ENCODE measurements at places on chromosomes 2 and 18.

DNA sequence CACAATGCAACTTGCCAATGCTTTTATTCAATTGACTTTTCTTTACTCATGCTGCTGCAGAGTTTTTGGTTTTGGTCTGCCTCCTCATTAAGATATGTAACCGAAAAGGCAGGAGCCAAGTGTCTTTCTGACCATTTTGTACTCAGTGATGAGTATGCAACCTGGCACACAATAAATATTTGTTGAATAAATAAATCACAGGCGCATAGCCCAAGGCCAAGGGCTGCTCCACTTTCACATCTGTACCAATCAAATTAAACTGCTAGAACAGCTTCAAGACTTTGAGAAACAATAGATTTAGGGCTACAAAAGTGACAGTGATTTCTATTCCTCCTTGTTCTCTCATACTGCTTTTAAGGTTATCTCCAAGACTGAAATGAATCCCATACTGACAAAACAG lies 828.2 kb downstream of the RNF144A start:
- no peaks in the 10 kb centered on the region for H3K4me1 ChIP-seq
- no peak overlapping the region for H3K4me3 ChIP-seq
- no peaks in the 10 kb centered on the region for H3K36me3 ChIP-seq
- H3K27me3 ChIP-seq, result no peaks in the 10 kb centered on the region

- no peak overlapping the region for H3K4me3 ChIP-seq
- H3K27ac ChIP-seq, result no peak overlapping the region
- no peaks in the 10 kb centered on the region for H3K36me3 ChIP-seq
- DNase-seq, result no peak
Measured at GRCh38 chr18:9994026-9994570, 80.3 kb downstream of the VAPA start.

DNA sequence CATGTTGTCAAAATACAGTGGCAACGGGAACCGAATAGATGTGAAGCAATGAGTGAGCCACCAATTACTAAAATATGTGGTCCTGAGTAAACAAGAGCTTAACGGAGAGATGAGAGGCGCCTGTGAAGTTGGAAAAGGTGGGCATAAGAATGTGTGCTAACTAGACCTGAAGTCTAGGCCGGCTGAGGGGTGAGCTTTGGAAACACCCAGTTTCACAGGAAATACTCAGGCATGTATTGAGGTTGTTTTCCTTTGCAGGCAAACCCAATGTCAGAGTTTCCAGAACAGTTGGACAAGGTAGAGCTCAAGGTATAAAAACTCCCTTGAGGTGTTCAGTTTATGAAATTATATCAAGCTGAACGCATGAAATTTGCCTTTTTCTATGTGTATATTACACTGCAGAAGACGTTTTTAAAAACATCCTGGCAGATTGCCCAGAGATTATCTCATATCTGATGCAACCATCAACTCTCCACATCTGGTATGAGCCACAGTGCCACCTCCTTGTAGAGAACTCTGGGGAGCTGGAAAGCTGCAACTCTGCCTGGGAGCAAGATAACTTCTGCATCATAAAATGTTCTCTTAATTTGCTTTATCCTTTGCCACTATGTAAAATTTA lies 3.9 kb upstream of the WDSUB1 start:
- H3K36me3 ChIP-seq, result no peaks in the 10 kb centered on the region
- H3K4me1 ChIP-seq, result peaks cover 7% of the 10 kb centered on the region
- no peak overlapping the region for H3K4me3 ChIP-seq
- H3K27me3 ChIP-seq, result no peaks in the 10 kb centered on the region

- no peak overlapping the region for H3K27ac ChIP-seq
- no peaks in the 10 kb centered on the region for H3K36me3 ChIP-seq
- H3K27me3 ChIP-seq, result no peaks in the 10 kb centered on the region
- no peak for DNase-seq
- H3K4me1 ChIP-seq, result no peaks in the 10 kb centered on the region
Measured at GRCh38 chr18:48566589-48566988, 27.8 kb downstream of the CTIF start.

- no peaks in the 10 kb centered on the region for H3K27me3 ChIP-seq
- no peaks in the 10 kb centered on the region for H3K4me1 ChIP-seq
- H3K27ac ChIP-seq, result no peak overlapping the region
Measured at GRCh38 chr2:165594935-165595255, 125.4 kb downstream of the CSRNP3 start.

DNA sequence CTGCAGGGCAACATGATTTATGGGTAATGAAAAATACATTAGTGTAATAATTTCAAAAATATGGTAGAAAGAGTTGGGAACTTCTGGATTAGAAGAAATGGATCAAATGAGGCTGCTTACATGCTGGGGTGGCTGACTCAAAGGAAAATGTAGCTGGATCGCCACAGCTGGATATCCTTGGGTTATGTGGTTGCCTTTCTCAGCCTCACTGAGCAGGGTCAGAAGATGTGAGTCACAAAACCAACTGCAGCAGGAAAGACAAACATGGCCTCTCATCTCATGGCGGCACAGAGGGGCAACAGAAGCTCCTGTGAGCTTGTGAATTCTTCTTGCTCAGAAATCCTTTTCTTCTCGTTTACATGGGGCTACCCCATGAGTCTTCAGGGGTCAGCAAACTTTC lies 317.1 kb upstream of the SPRED2 start:
- no peaks in the 10 kb centered on the region for H3K36me3 ChIP-seq
- H3K4me1 ChIP-seq, result no peaks in the 10 kb centered on the region
- no peak for DNase-seq
- no peak overlapping the region for H3K4me3 ChIP-seq
- H3K27me3 ChIP-seq, result no peaks in the 10 kb centered on the region

GRCh38 chr18:42891705-42892104 lies 223.8 kb downstream of the RIT2 start:
- H3K4me1 ChIP-seq, result no peaks in the 10 kb centered on the region
- no peaks in the 10 kb centered on the region for H3K27me3 ChIP-seq
- H3K27ac ChIP-seq, result no peak overlapping the region
- no peak overlapping the region for H3K4me3 ChIP-seq

- DNase-seq, result no peak
- H3K4me3 ChIP-seq, result no peak overlapping the region
- no peak overlapping the region for H3K27ac ChIP-seq
- H3K4me1 ChIP-seq, result no peaks in the 10 kb centered on the region
- H3K36me3 ChIP-seq, result no peaks in the 10 kb centered on the region
Measured at GRCh38 chr2:190856985-190857384, 23.6 kb upstream of the GLS start.
